ENCODE measurements at places on chromosomes 13 and 19.
A peak's percentile ranks its signal among the peaks of the same experiment; 100 is the strongest.

DNA sequence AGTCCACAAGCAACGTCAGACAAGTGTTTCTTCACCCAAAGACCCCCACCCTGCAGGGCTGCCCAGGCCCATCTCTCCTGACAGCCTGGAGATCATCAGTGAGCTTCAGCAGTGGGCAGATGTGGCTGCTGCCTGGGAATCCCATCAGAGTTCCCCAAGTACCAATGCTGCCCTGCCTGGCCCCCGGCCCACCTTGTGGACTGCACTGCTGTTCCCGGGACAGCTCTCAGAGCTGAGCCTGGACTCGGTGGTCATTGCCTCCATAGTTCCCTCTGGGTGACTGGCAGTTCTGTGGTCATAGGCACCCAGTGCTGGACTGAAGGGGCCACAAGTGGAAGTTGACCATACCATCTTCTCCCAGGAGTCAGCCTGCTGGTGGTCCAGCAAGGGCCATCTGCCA, 24.5 kb upstream of the ZNF492 start:
- DNase-seq: no peak

DNA sequence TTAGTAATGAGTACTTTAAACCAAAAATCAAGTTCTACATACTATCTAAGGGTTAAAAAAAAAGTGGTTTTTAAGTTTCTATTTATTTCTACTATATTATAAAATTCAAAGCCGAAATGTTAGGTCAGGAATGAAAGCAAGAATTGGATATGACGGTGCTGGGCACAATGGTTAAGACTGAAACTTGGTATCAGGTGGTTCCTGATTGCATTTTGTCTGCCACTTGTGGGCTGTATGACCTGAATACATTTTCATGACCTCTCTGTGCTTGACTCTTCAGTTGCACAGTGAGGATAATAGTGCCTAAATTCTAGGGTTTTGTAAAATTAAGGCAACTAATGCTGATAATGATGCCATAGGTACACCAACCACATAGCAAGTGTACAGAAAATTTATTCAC, 22.3 kb upstream of the ZNF675 start:
- no peak for DNase-seq

DNA sequence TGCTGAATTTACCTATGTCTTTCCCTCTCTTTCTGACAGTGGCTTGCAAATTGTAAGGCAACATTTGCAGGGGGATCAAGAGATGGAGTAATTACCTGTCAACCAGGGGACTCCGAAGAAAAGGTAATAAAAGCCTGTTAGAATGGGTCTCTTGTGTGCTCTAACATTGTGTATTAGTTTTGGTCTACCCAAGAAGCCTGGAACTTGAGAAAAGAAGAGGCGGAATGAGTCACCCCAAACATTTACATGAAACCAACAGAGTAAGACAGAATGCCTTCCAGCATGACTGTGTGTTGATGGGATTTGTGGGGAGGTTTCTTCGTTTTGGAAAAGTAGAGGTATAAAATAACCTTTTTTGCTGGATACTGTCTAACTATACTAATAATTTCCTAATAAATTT, 36.7 kb downstream of the ZAR1L start:
- no peak for DNase-seq

GRCh38 chr19:40976134-40976533, 14.9 kb upstream of the CYP2B6 start:
- no peak for DNase-seq

DNA sequence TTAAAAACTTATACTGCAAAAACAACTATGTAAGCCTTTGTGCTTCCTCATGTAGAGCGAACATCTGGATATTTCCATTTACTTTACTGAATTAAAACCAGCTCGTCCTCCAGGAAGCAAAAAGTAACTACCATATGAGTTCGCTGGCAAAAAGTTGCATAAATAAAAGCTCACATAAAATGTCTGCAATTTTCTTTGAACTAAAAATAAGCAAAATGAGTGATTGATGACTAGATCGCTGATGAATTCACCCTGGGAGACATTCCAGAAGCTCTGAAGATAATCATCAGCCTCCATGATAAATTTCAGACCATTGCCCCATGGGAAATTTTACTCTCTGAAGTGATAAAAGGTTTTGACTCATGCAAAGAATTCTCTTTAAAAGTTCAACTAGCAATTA, 67.3 kb upstream of the SACS start:
- no peak for DNase-seq

GRCh38 chr19:11355160-11356073, at the start of gene PLPPR2:
Gene PLPPR2, plus strand, starts transcription at chr19:11355432. Its CDS starts 2,242 bp downstream, at chr19:11357674.
- peak; percentile 71 for DNase-seq

- no peak for DNase-seq
Observed at GRCh38 chr19:15379999-15380647, 536 bp upstream of the AKAP8 start.

GRCh38 chr19:51986309-51987291, at the start of gene ZNF350:
Gene ZNF350, minus strand, starts transcription at chr19:51986840. Its CDS starts 12,480 bp downstream, at chr19:51974360.
- peak; percentile 96 for DNase-seq

GRCh38 chr19:13256918-13257317, 106.7 kb downstream of the IER2 start:
- no peak for DNase-seq

- no peak for DNase-seq
Observed at GRCh38 chr13:94706101-94706842, 6.1 kb downstream of the SOX21 start.

DNA sequence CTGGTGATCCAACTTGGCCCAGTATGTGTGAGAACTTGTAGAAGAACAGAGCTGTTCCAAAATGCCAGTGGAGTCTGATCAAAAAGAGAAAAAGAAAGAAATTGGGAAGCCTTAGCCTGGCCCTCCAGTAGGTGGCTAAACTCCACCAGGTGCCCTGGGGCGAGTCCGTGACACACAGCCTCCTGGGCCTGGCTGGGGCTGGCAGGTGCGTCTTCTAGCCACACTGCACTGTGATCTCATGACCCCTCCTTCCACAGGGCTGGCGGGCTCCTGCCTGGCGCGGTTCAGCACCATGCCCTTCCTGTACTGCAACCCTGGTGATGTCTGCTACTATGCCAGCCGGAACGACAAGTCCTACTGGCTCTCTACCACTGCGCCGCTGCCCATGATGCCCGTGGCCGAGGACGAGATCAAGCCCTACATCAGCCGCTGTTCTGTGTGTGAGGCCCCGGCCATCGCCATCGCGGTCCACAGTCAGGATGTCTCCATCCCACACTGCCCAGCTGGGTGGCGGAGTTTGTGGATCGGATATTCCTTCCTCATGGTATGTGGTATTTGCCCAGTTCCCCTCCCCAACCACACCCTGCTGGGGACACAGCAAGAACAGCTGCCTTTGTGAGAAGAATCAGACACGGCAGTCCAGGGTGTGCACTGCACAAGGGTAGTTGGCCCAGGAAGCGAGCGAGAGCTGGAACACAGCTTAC, 53.7 kb downstream of the RAB20 start:
- DNase-seq: no peak

DNA sequence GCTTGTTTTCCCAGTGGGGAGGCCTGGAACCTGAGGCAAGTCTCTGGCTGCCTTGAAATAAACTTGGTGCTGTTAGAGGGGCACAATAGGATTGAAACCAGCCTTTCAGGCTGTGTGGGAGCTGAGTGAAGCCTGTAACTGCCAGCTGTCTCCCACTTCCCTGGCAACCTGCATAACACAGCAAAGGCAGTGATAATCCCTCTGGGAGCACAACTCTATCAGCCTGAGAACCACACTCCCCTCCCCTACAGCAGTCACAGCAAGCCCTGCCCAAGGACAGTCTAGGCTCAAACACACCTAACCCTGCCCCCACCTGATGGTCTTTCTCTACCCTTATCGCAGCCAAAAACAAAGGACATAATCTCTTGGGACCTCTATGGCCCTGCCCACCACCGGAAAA, 683.8 kb upstream of the ATXN8OS start:
- no peak for DNase-seq

DNA sequence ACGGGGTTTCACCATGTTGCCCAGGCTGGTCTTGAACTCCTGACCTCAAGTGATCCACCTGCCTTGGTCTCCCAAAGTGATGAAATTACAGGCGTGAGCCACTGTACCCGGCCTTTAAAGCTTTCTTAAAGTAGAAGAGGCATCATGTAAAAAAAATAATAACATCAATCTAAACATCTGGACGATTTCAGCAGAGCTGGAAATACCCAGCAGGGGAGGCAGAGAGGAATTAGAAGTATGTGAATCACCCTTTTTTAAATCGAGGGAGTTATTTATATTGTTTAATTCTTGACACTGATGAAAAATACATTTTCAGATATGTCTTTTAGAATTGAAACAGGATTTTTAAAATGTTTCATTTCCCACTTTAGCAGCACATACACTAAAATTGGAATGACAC, 37.4 kb upstream of the MTIF3 start:
- DNase-seq: no peak

GRCh38 chr19:27657271-27658051, 1555.5 kb downstream of the UQCRFS1 start:
- no peak for DNase-seq

DNA sequence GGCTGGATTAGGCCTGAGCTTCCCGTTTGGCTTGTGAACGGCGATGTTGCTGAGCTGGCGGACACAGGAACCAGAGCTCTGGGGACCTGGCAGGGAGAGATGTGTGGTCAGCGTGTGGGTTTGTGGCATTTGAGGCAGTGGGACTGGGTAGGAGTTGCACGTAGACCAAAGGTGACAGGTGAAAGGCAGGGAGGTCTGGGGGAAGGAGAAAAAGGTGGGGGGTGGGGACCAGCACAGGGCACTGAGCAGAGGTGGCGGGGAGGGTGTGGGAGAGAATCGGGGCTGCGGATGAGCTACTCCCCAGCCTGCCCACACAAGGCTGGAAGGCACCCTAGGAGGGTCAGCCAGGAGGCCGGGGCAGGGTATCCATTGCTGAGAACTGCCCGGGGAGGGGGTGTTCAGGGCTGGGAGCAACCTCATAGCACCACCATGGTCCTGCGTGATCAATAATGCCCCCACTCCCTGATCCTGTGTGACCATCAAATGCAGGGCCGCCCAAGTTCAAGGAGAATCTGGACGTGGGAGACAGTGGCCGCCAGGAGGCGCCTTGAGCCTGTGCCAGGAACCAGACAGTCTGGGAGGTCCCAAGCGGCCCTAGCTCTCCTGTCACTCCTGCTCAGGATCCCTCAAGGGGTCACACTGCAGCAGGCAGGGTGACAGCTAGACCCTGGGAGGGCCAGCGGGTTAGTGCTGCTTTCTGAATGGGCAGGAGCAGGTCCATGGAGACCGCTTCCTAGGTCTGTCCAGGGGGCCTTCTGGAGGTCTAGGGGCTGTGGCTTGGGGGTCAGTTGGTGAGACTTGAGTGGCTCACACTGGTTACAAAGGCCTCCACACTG, 12.8 kb upstream of the SELENOW start:
- peak; percentile 24 for DNase-seq

DNA sequence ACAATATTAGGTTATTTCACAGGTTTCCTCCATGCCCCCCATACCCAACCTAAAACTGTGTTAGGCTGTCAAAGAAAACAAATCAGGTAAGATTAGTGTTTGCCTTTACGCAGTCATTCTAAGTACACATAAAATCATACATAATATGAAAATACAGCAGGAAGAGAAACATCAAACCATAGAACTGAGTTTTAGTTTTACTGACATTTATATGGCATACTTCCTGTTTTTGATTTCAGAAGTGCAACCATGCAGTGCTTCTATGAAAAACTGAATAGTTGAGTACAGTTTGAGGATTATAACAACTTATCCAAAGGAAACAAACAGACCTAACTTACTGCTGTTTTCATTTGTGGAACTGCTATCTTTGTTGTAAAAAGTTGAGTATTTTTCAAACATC, 91.3 kb downstream of the KCNRG start:
- peak; percentile 41 for DNase-seq

DNA sequence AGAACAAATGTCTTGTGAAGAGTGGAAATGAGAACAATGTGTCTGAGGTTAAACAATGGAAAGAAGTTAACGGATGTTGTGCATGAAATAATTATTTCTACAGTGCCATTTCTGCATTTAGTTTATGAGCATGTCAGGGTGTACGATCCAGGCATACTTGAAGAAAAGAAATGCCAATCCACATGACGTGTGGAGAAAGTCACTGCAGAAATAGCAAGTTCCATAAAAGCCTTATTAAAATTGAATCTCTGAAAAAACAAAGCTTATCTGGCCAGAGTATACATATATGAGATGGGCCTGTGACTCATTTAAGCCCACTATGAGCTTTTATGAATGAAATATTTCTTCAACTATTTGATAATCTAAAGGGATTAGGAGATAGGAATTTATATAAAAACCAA, 426.1 kb downstream of the EFNB2 start:
- no peak for DNase-seq

DNA sequence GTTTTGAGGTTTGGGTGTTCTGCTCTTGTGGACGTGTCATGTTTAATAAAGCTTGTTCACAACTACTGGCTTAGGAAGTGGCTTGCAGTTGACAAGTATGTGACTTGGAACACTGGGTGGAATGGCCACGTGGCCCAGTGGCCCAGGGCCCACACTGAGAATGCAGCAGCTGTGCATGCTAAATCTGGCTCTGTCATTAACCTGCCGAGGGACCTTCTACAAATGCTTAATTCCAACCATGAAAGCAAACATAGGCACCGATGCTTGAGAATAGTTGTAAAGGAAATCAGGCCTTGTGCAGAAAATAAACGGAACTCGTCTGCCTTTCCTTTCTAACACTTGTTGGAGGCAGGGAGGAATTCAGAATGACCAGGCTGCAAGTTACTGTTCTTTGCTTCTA, 11.6 kb upstream of the CLDN10 start:
- DNase-seq: no peak

DNA sequence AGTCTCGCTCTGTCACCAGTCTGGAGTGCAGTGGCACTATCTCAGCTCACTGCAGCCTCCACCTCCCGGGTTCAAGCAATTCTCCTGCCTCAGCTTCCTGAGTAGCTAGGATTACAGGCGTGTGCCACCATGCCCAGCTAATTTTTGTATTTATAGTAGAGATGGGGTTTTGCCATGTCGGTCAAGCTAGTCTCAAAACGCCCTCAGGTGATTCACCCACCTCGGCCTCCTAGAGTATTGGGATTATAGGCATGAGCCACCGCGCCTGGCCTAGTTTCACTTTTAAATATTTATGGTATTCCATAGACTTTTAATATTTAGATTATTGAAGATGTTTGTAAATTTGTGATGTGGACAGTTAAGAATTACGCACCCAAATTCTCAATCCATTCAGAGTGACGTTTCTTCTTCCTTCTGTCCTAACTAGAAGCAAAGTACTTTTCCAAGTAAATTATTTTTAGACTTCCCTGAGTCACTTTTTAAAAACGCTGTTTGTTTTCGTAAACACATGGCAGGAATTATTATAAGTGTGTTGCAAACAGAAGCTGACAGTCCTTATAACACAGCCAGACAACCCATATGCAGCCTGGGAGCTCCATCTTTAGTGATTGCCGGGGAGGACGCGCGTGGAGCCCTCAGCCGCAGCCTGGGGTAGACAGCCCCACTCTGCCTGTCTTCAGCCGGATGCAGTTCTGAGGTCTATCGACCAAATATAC, 131.7 kb downstream of the ATP11A start:
- DNase-seq: no peak

GRCh38 chr19:6238256-6238642, 41.5 kb downstream of the MLLT1 start:
- no peak for DNase-seq

- DNase-seq: peak; percentile 19
Observed at GRCh38 chr13:106520251-106521054, 15.0 kb downstream of the EFNB2 start.

GRCh38 chr13:83333614-83334388, 548.5 kb downstream of the SLITRK1 start:
- no peak for DNase-seq

Data from AML-193 (cell line).